SK-MEL-5 (cell line): ENCODE measurements at places on chromosomes 7 and 10.

DNA sequence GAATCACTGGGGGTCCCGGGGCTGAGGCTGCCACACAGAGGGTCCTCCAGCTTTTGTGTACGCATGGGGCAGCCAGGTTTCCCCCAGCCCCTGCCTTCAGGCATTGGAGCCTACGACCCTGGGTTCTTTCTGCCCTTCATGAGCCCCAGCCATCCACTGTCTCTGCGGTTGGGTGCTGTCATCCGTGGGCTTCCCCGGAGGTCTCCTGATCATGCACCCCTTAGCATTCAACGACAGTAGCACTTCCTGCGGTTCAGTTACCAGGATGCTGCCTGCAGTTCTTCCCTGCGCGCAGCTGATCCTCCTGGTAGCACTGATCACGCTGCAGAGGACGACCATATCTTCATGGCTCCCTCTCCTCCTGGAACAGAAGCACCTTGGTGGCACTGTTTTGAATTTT, 676.3 kb downstream of the SDK1 start:
- no peak for DNase-seq

- DNase-seq: no peak
These were observed 80.7 kb upstream of the WDR11 start for GRCh38 chr10:120770496-120770895.

DNA sequence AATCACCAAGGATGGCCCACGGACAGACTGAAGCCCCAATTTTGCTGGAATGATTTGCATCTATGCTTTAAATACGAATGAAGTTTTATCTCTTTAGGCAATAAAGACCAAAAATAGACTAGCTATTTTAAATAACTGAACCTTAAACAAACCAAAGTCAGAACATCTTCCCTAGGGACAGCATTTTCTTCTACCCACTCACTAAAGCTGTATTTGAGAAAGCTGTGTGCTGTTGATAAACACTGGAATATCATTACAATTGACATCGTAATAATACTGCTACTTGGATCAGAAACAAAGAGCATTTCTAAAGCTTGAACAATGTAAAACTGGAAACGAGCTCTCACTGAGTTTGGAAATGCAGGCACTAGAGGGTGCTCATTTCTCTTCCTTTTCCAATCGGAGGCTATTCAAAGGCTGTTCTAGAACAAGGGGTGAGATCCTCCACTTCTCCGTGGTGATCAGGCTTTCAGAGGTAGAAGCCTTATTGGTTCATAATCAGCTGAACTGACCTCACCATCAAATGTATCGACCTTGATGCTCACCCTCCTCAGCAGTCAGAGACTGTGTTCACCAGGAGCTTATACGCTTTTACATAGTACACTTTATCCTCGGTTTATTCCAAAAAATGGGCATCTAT, 225.3 kb upstream of the PRSS1 start:
- DNase-seq: peak; percentile 34

DNA sequence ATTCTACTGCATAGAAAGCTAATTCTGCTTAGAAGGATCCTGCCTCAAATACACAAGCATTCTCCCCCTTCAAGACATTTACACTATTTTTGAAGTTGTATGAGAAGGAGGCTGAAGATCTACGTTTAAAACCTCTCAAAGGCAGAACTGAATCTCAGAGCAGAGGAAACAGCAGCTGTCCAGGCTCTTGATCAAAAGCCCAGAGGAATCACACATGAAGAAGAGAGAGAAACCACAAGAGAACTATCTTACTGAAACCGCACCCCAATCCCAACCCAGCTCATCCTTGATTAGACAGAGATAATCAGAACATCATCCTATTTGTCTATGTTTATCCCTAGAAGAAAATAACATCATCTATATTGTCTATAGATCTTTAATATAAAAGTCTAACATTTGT, 2.2 kb upstream of the DNAJC1 start:
- no peak for DNase-seq

GRCh38 chr10:125094806-125095205, 65.6 kb downstream of the CTBP2 start:
- DNase-seq: no peak

DNA sequence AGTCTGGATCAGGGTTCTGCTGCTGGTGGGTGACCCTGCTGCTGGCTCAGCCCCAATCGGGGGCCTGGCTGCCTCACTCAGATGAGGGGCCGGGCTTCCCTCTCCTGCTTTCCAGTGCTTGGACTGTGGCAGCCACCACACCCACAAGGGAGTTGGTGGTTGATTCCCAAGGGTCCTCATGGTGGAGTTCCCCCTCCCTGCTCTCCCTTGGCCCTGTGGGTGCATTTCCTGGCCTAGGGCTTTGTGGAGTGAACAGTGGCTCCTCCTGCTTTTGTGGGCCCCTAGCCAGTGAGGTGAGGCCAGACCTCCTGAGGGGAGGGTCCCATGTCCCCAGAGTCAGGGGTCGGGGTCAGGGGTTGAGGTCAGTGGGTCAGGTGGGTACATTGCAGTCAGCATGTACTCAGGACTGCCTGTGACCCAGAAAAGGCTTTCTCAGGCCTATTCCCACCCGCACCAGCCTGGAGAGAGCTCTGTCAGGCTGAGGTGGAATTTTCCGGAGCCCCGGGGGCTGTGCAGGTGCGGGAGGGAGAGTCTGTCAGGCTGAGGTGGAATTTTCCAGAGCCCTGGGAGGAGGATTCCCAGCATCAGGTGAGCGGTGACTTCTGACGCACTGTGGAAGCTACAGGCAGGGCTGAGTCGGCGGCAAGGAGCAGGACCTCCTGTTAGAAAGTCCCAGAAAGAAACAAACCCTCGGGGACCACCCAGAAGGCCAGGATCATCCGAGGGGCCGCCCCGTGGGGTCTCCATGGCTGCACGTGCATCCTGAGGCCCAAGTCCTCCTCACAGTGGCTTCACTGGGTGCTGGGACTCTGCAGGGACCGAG, 94.4 kb upstream of the INSIG1 start:
- DNase-seq: no peak
